Activated naive CD8-positive, alpha-beta T cell treated with anti-CD3 and anti-CD28 coated beads for 36 hours (primary cell): ENCODE measurements at places on chromosomes 12 and 14. TPM values are rescaled to one million over a fixed set of nuclear protein-coding genes. Genes with fewer than 3 reads are reported as not detected.

Gene PLCZ1
- not detected for total RNA-seq

Gene RAN
- 2,575 TPM for total RNA-seq

Gene POLE2
- total RNA-seq = 33.6 TPM

Gene SERPINA3
- total RNA-seq = not detected

Gene FOXA1
- total RNA-seq = not detected

Gene BAG5
- total RNA-seq = 38.9 TPM

Gene NGDN
- 75.2 TPM for total RNA-seq

Gene B3GNT4
- 1.6 TPM for total RNA-seq

Gene ADAM21
- 0.23 TPM for total RNA-seq

Gene WNT5B
- total RNA-seq = 0.08 TPM

Gene TEX52
- total RNA-seq = not detected

Gene DHH
- total RNA-seq = not detected

Gene PRKCH
- total RNA-seq = 176 TPM

Gene GUCY2C
- not detected for total RNA-seq

Gene IKBIP
- 26.8 TPM for total RNA-seq

Gene KRT8
- 0.48 TPM for total RNA-seq

Gene BICDL1
- total RNA-seq = 63.7 TPM

Gene CLEC9A
- total RNA-seq = not detected

Gene IGFBP6
- total RNA-seq = 2.2 TPM

Gene GZMB
- total RNA-seq = 1,271 TPM

Gene SPTB
- total RNA-seq = 0.32 TPM

Gene KRT77
- total RNA-seq = not detected

Gene OXA1L
- 140 TPM for total RNA-seq

Gene NEUROD4
- not detected for total RNA-seq

Gene TMEM253
- not detected for total RNA-seq

Gene OTOGL
- total RNA-seq = not detected

Gene RNU4-1
- total RNA-seq = 829 TPM

Gene ANO2
- not detected for total RNA-seq

Gene IL25
- not detected for total RNA-seq

Gene CAPS2
- total RNA-seq = 3.0 TPM

Gene OR6C75
- total RNA-seq = not detected

Gene GNB3
- total RNA-seq = 0.10 TPM

Gene OTX2
- not detected for total RNA-seq

Gene TIGAR
- 15.8 TPM for total RNA-seq

Gene SLC6A15
- 0.14 TPM for total RNA-seq

Gene ATN1
- 27.6 TPM for total RNA-seq

Gene AQP6
- not detected for total RNA-seq

Gene MFAP5
- total RNA-seq = not detected
